Trophoblast cell (in vitro differentiated cells and primary cell): ENCODE measurements at places on chromosomes 1 and 21.
A peak's percentile ranks its signal among the peaks of the same experiment; 100 is the strongest.

DNA sequence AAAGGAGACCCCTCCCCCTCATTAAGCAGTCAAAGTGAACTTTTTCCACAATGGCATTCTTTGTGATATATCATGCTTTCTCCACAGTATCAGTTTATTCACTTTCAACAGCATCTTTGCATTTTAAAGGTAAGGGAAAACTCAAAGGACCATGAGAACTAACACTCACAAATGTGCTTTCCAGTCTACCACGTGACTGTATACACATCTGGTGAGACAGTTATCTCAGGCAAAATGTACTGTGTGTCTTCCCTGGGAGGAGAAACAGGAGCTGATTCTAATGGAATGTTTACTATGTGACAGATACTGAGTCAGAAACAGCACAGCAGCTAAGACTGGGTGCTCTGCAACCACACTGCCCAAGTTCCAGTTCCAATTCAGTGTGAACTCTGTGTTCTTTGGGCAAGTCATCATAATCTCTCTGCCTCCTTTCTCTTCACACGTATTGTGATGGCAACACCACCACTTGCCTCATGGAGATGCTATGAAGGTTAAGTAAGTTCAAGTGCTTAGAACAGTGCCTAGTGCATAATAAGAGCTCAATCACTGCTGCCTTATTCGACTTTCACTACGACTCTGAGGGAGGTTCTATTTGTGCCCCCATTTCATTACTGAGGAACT is 79.0 kb downstream of the SLC45A1 start:
- peak; percentile 49 for DNase-seq

- no peak for DNase-seq
Measured at GRCh38 chr1:228152918-228153258, 3.2 kb downstream of the GJC2 start.

GRCh38 chr1:213793482-213794067 is 194.2 kb upstream of the PROX1 start:
- DNase-seq, result no peak

GRCh38 chr1:225896937-225897549 is 8.1 kb upstream of the LEFTY1 start:
- DNase-seq, result no peak

DNA sequence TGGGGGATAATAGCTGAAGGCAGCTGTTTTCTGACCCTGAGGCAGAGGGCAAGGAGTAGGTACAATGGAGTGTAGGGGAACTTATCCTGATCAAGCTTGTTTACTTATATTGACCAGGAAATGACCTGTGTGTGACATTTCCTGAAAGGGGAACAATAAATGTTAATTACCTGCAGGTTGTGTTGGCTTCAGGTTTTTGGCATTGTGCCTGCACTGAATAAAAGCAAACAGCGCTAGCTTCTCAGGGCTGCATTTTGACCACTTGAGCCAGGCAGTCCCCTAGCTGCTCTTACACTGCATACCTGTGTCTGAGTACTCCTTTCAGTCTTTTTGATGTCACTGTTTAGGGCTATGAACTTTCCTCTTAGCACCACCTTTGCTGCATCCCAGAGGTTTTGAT is 40.6 kb downstream of the DRAM2 start:
- no peak for DNase-seq

GRCh38 chr1:93658188-93658587 is 23.4 kb downstream of the BCAR3 start:
- DNase-seq, result no peak

DNA sequence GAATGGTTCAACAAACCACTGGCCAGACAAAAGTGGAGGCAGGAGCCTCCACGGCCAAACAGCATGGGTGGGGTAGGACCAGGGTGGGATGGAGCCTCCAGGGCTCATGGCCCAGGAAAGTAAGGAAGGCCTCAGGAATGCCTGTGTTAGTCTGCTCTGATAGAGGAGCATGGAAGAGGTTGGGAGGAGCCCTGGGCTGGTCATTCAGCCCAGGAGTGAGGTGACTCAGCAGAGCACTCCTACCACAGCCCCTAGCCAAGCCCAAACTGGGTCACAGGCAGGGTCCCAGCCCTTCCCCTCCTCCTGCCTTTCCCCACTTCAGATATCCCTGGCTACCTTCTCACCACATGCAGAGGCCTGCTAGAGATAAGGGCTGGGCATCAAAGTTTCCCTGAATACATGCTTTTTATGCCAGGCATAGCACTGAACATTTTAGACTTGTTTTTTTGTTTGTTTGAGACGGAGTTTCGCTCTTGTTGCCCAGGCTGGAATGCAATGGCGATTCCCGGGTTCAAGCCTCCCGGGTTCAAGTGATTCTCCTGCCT is 3.1 kb upstream of the SHISA4 start:
- DNase-seq, result peak; percentile 69

- DNase-seq, result peak; percentile 3
Measured at GRCh38 chr21:15301014-15301413, 236.2 kb upstream of the NRIP1 start.
